ENCODE measurements at places on chromosomes 7 and 10.

- no peak for DNase-seq
These were observed 60.6 kb downstream of the VSTM4 start for GRCh38 chr10:49054753-49055152.

- no peak for DNase-seq
These were observed 299.8 kb downstream of the KLF6 start for GRCh38 chr10:3485057-3485686.

GRCh38 chr7:24914465-24914859, 65.5 kb downstream of the OSBPL3 start:
- DNase-seq = no peak

GRCh38 chr7:29588900-29589696, 25.5 kb downstream of the PRR15 start:
- DNase-seq = peak; percentile 55

- DNase-seq = no peak
These were observed 45.2 kb downstream of the TBXAS1 start for GRCh38 chr7:139874302-139874629.

DNA sequence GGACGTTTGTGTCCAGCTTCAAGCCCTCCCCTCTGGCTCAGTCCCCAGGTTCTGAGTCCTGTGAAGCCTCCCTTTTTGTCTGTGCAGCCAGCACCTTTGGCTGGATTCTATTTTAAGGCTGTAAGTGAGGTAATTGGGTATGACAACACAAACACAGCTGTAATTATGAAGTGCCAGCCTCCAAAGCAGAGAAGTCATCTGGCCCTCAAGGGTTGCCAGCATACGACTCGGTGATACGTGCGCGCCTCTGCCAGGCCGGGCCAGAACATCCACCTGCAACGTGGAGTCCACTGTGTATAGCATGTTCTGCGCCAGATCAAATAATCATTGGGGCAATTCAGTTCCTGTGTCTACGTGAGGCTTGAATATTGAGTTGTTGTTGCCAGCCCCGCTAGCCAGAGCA, 6.7 kb upstream of the FAM180A start:
- DNase-seq = no peak

DNA sequence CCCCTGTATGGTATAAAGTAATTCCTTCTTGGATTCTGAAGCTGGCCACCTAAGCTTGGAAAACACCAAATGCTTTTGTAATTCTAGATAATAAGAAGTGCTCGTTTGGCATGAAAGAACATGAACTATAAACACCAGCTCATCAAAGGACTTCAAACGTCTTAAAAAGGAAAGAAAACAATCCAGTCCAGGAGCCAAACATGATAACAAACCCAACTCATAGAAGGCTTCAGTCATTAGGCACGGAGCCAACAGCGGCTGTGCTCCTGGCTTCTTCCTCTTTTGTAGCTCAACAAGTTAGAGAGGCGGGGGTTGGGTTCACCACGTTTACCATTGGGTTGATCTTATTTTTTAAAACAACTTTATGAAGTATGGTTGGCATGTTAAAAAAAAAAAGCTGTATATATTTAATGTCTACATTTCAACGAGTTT, 56.4 kb upstream of the ECHDC3 start:
- DNase-seq = no peak

DNA sequence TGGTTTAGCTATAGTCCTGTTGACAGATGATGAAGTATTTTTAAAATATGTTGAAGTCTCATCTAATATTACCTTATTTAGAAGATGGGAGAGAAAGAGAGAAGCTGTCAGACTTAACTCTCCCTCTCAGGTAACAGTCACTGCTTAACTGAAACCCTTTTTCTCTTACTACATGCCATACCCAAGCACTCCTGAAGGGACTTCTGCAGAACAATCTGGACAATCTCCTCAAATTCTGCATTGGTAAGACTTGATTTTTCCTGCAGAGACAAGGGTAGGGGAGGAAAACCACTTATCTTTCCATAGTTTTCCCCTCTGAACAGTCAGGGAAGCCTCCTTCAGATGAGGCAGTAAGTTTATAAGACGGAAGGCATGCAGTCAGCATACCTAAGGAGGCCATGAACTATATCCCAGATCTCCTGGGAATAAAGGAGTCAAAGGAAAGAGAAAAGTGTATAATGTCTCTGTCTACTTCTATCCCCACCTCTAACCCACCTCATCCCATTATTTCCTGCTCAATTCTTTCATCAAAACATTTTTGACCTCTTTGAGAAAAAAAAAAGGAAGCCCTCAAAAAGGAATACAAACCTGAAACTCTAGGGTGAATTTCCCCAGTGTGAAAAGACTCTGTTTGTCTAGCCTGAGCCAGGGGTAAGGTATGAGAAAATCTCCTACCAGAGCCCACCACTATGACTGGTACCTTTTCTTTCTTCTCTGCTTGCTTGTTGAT, 9.4 kb downstream of the ZCWPW1 start:
- DNase-seq = no peak

DNA sequence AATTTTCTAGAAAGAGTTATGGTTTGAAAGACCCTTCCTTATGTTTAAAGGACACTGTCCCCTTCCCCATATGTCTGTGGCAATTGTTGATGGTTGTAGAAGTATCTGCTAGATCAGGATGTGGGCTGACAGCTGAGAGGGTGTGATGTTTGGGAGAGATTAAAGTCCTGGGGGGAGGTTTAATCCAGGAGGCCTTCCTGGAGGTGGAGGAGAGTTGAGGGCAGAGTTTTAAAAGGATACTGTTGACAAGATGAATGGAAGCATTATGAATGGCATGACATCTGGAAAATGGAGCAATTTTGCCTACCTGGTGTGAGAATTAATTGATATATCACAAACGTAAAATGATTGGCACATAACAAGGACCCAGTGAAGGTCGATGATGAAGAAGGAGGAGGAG, 32.9 kb upstream of the SMC3 start:
- no peak for DNase-seq

- DNase-seq = no peak
These were observed 16.2 kb upstream of the TNRC18 start for GRCh38 chr7:5439572-5440496.

DNA sequence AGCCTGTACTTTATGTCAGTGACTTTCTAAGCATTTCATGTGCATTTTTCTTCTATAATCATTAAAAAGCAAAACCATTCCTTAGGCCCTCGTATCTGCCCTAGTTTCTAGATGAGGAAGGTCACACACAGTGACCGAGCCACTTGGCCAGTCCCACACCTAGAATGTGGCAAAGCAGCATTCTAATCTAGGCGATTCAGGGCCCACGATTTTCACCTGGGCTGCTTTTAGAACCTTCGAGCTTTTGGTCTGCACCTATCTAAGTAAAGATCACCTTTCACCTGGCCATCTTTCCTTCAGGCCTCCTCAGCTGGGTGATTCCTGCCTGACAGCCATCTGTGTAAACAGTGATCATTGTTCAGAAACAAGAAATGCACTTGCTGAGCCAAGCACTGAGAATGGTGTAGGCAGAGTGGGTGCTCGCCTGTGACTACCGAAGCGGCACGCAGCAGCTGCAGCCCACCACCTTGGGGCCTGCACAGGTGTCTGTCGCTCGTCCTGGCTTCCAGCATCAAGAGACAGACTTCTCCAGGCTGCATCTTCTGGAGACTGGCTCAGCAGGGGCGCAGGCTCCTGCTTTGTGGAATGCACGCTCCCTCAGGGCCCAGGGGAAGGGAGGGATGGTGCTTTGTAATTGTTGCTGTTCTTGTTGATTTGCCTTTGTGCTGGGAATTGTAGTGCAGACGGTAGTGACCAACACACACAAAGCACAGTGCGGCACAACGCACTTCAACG, 149.0 kb upstream of the INSYN2A start:
- DNase-seq = peak; percentile 96

All from ELF-1 (cell line).